Activated CD4-positive, alpha-beta T cell treated with anti-CD3 and anti-CD28 coated beads for 4 hours (primary cell): ENCODE measurements at places on chromosomes 5 and 9.

DNA sequence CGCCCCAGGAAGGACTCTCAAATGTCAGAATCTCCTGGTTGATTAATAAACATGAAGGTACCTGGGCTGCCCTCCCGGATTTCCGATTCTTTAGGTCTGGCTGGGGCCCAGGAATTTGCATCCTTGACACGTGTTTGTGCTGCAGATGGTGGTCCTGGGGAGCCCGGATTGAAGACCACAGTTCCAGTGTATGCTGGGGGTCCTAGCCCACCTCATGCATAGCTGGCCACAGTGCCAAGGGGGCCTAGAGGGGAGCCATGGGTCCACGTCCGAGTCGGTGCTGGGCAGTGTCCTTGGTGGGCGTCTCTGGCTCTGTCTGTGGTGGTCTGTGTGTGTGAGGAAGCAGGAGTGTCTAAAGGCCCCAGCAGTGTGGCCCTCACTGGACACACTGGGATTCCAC, 3.2 kb downstream of the NCS1 start:
- DNase-seq = no peak

- no peak for DNase-seq
These were observed 182.8 kb downstream of the SEMA5A start for GRCh38 chr5:9363026-9363425.

DNA sequence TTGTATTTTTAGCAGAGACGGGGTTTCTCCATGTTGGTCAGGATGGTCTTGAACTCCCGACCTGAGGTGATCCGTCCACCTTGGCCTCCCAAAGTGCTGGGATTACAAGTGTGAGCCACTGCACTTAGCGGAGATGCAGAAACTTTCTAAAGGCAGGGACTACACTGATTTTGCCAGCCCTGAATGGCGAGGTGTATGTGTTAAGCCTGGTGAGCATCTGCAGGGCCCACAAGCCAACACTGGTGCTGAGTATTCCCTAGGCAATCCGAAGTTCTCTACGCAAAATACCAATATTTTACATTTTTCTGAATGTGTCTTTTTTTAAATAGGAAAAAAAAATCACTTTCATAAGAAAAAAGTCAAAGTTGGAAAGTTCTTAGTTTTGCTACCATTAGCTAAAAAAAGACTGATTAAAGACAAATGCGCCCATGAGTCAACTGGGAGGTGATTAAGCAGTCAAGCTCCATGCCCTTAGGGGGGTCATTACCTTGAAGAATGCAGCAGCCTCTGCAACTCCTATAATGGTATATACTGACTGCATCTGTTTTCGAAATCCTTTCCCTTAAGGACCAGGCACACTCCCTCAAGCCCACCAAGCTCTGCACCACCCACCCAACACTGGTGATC, 502.8 kb downstream of the BNC2 start:
- no peak for DNase-seq

- no peak for DNase-seq
These were observed 231.4 kb downstream of the PDE4D start for GRCh38 chr5:59661954-59662615.

DNA sequence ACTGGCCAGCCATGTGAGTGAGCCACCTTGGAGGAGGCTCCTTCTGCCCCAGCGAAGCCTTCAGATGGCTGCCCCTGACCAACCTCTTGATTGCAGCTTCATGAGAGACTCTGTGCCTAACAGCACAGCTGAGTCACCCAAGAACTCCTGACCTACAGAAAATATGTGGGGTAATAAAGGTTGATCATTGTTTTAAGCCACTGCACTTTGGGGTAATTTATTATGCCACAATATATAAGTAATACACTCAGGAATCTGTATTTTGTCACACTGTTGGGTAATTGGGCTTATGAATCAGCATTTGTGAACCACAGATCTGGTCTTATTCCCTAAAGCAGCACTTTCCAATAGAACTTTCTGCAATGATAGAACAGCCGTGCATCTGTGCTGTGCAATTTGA, 24.4 kb upstream of the VDAC1 start:
- no peak for DNase-seq

GRCh38 chr9:130189840-130190239, 17.6 kb downstream of the NCS1 start:
- DNase-seq = no peak

DNA sequence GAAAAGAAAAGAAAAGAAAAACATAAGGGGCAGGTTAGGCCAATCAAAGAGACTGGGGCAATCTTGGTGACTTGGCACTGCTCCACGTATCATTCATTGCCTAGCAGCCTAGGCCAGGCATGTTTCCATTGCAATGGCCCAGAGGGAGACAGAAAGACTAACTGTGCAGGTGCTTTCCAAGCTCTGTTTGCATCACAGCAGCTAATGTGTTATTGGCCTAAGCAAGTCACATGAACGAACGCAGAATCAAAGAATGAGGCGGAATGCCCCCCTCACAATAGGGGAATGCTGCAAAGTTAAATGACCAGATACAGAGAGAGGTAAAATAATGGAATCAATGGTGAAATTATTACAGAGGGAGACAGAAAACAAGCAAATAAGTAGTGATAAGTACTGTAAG, 11.1 kb upstream of the VPS13A start:
- DNase-seq = no peak

- no peak for DNase-seq
These were observed 37.8 kb downstream of the OXCT1 start for GRCh38 chr5:41832430-41832829.

- no peak for DNase-seq
These were observed 53.9 kb upstream of the RORB start for GRCh38 chr9:74443036-74443750.

- DNase-seq = no peak
These were observed 83.4 kb downstream of the MUSK start for GRCh38 chr9:110751971-110752370.

GRCh38 chr5:159456261-159456660, 126.0 kb upstream of the IL12B start:
- DNase-seq = no peak

GRCh38 chr5:57671371-57671770, 188.8 kb upstream of the ACTBL2 start:
- no peak for DNase-seq

DNA sequence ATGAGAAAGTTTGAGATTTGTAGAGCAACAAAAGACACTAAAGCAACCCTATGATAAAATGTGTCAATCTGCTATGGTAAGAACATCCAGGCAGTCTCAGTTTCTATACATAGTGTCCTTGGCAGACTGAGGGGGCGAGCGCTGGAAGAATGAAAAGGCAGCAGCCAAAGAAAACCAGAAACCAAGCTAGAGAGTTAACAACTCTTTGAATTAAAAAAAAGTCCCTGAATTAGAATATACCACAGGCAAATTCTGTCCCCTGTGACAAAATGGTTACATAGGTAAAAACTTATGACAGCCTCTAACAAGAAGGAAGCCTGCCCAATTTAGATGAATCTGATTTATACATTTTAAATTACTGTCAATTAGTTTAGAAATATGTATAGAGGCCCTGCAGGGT, 106.7 kb downstream of the OXCT1 start:
- DNase-seq = no peak

GRCh38 chr5:156913355-156913718, 49.7 kb downstream of the TIMD4 start:
- DNase-seq = no peak

DNA sequence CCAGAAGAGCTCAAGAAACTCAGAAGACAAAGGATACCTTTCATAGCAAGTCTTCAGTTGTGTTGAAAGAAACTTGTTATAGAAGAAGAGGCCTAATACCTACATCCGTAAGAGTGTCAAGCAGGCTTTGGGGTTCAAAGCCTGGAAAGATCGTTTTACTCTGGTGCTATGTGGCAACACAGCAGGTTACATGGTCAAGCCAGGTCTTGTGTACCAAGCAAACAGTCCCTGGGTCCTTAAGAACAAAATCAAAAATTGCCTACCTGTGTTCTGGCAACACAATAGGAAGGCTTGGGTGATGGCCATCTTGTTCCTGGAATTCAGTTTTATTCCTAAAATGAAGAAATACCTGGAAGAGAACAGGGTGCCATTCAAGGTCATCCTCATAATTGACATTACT, 32.0 kb upstream of the LRRC19 start:
- no peak for DNase-seq

- DNase-seq = no peak
These were observed 29.8 kb downstream of the OR2K2 start for GRCh38 chr9:111300140-111300735.

GRCh38 chr5:124741711-124742496, 4.5 kb downstream of the ZNF608 start:
- DNase-seq = no peak

- DNase-seq = no peak
These were observed 35.2 kb downstream of the COL23A1 start for GRCh38 chr5:178555005-178555404.

DNA sequence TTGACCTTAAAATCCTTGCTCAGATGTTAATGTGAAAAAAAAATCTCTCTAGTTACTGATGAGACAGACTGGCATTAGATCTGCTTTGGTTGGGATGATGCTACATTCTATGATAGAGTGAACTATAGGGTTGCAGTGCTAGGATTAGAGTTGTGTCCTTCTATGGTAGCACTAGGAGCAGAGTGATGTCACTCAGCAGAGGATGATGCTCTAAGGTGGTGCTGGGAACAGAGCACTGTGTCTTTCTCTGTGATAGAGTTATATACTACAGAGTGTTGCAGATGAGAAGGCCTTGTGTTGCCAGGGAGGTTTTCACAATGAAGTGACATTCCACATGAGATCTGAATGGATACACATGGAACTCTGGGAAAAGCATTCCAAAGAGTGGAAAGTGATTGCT, 462.3 kb downstream of the CDH12 start:
- DNase-seq = no peak

DNA sequence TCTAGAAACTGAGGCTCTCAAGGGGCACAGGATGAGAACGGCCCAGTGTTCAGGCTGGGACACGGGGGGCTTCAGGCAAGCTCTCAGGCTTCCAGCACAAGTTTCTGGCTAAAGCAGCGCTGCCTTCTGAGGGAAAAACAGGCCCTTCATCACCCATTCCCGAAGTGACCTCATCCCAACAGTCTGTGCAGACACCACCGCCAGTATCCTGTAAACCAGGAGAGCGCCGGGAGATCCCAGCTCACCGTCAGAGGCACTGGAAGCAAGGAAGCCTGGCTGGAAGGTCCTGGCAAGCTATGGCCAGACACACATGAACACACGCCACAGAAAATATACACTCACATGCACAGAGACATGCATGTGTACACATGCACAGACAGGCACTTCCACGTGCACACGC, 8.8 kb downstream of the SLC12A7 start:
- DNase-seq = no peak

DNA sequence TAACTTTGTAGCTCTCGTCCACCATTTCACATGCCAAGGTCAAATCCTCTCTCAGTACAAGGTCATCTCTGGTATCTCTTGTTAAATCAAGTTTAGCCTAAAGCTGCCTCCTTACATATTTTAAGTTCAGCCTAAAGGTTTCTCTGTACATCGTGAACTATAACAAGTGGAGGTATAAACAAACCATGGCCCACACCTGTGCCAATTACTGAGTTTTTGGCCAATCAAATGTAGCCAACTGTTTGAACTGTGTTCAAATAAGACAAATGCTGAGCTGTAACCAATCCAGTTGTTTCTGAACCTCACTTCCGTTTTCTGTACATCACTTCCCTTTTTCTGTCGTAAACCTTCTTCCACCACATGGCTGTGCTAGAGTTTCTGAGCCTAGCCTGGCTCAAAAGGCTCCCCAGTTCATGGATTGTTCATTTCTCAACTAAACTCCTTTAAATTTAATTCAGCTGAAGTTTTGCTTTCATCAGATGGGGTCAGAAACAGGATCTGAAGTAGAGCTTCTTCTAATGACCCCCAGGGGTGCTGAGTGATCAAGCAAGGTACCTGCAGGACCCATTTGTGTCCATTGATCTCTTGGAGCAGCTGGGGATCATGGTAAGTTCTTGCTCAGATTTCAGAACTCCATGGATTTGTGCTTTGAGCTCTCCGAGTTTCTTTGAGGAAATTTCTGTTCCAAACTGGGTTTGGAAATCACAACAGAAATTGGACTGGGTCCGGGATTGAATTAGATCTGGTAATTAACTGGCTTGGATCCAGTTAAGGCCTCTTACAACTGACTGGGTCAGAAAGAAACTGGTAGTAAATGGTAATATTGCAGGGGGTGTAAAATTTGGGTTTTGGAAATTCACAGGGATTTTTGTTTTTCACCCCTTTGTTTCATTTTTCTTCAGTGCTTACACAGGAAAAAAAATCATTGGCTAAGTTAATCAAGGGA, 11.0 kb upstream of the NANS start:
- DNase-seq = peak; percentile 18

GRCh38 chr9:20187318-20187717, 398.5 kb upstream of the SLC24A2 start:
- no peak for DNase-seq

- DNase-seq = no peak
These were observed 9.1 kb downstream of the TGFBR1 start for GRCh38 chr9:99114049-99114440.

GRCh38 chr9:125544988-125545651, 161.9 kb downstream of the MAPKAP1 start:
- no peak for DNase-seq

DNA sequence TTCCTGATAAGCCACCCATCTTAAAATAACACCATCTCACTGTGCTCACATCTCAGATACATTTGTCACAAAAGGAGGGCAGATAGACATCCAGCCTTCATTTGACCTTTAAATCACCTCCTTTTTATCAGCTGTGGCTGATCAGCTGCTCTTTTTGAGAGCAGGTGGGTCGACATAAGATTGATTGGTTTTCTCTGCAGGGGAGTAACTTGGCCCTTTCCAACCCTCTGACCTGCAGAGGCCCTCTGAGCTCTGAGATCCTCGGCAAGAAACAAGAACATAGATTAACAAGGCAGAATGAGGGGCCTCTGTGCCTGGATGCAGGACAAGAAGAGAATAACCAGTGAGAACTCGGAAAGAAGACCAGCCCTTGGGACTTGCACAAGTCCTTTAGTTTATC, 33.5 kb upstream of the GLRA1 start:
- DNase-seq = no peak
